ENCODE measurements at places on chromosomes 4 and X.

- no peak for DNase-seq
Observed at GRCh38 chr4:101171747-101172146, 175.6 kb downstream of the PPP3CA start.

GRCh38 chrX:9279234-9279544 lies 185.7 kb upstream of the TBL1X start:
- DNase-seq, result no peak

GRCh38 chrX:110563282-110563681 lies 204.6 kb downstream of the RTL9 start:
- DNase-seq, result no peak

- no peak for DNase-seq
Observed at GRCh38 chrX:10819973-10820372, 199.6 kb upstream of the MID1 start.

- no peak for DNase-seq
Observed at GRCh38 chr4:14336656-14337055, 665.6 kb upstream of the CPEB2 start.

- no peak for DNase-seq
Observed at GRCh38 chr4:28772066-28772465, 1911.4 kb downstream of the STIM2 start.

GRCh38 chr4:59223292-59223941 lies 1976.7 kb upstream of the ADGRL3 start:
- DNase-seq, result no peak

- DNase-seq, result no peak
Observed at GRCh38 chr4:38078590-38079421, 118.6 kb downstream of the PTTG2 start.

DNA sequence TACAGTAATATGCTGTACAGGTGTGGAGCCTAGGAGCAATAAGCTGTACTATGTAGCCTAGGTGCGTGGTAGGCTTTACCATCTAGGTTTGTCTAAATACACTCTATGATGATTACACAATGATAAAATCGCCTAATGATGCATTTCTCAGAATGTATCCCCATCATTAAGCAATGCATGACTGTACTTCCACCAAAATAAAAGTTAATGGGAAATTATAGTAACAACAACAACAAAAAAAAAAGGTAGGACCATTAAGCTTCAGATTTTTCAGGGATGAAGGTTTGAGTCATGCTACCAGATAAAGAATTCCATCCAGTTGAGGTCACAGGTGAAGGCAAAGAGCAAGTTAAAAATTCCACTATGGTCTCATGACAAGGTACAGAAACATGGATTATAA lies 68.2 kb downstream of the MAGEA10 start:
- no peak for DNase-seq

- no peak for DNase-seq
Observed at GRCh38 chr4:143406523-143406922, 69.8 kb downstream of the GAB1 start.

DNA sequence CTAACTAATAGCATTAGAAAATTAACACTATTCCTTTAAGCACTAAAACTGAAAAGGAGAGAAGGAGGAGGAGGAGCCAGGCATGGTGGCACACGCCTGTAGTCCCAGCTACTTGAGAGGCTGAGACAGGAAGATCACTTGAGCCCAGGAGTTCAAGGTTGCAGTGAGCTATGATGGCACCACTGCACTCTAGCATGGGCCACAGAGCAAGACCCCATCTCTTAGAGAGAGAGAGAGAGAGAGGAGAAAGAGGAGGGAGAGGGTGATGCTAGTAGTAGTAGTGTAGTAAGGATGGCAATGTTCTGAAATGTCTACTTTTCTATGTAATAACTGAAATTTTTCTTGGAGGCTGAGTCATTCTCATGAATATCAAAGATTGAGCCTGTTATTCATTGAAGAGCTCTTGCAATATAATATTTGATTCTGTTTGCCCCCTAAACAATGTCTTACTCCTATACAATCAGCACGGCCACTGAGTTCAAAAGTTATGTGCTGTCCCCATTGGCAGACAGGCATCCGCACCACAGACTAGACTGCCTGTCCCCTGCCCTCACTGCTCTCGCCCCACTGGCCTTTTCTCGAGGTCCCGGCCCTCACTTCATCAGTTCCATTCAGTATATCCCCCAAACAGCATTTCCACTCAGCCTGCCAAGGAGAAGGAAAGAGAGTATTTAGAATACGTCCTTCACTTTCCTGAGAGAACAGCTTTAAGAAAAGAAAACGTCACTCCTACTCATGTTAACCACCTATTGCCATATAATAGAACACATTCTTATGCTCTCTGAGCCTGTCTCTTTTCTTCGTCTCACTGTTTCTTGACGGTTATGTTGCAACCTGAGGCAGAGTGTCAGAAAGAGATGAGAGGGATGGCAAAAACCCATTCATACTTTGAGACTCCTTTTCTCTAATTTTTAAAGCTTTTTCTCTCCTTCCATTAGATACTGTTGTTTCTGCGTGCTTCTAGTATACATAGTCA lies 238.1 kb downstream of the PALLD start:
- DNase-seq, result no peak

- DNase-seq, result no peak
Observed at GRCh38 chr4:91212211-91212610, 1085.0 kb downstream of the CCSER1 start.

- no peak for DNase-seq
Observed at GRCh38 chrX:120290107-120290506, 21.2 kb downstream of the TMEM255A start.

DNA sequence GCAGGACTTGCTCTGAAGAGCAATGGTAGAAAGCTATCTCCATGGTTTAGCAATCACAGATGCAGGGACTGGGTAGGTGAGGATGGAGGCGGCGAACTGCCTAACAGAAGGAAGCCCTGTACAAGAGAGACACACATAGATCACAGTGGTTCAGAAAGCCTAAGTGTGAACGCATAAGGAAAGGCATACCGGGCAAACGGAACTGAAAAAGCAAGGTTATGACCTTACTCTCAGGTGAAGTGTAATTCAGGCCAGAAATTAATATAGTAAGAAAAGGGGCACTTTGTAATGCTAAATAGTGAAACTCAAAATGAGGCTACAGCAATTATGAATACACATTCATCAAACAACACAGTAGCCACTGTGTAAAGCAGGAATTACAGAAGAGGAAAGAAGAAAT lies 126.6 kb downstream of the PALLD start:
- DNase-seq, result no peak

GRCh38 chr4:174423257-174423944 lies 98.9 kb downstream of the HPGD start:
- DNase-seq, result no peak

- no peak for DNase-seq
Observed at GRCh38 chr4:84484236-84484635, 14.9 kb downstream of the NKX6-1 start.

GRCh38 chrX:124260845-124261244 lies 71.6 kb upstream of the TEX13D start:
- DNase-seq, result no peak

GRCh38 chrX:108359806-108360602 lies 78.2 kb downstream of the COL4A6 start:
- no peak for DNase-seq

- DNase-seq, result no peak
Observed at GRCh38 chr4:99467887-99468286, 32.7 kb upstream of the ADH7 start.
